ENCODE measurements at places on chromosomes 16 and 17.

GRCh38 chr17:50467114-50467854 lies 1.4 kb downstream of the CHAD start:
- no peak for DNase-seq

- no peak for DNase-seq
Observed at GRCh38 chr17:41125064-41125463, 1.1 kb upstream of the KRTAP4-12 start.

DNA sequence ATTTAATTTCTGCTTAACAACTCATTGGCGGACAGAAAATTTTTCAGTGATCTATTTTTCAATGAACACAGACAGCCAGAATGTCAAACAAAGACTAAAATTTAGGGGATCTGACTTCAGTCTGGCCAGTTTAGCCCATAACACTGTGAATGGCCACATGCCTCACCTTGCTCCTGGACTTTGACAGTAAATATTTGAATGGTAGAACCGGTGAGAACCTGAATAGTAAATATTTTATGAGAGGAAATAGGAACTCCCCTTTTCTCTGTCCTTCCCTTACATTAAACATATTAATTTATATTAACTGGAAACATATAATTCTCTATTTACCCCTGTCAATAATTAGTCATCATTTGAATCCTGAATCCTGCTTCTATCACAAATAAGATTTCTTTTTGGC lies 942.1 kb downstream of the KCNJ2 start:
- DNase-seq: no peak

- no peak for DNase-seq
Observed at GRCh38 chr16:57866529-57866918, 64.2 kb upstream of the KIFC3 start.

DNA sequence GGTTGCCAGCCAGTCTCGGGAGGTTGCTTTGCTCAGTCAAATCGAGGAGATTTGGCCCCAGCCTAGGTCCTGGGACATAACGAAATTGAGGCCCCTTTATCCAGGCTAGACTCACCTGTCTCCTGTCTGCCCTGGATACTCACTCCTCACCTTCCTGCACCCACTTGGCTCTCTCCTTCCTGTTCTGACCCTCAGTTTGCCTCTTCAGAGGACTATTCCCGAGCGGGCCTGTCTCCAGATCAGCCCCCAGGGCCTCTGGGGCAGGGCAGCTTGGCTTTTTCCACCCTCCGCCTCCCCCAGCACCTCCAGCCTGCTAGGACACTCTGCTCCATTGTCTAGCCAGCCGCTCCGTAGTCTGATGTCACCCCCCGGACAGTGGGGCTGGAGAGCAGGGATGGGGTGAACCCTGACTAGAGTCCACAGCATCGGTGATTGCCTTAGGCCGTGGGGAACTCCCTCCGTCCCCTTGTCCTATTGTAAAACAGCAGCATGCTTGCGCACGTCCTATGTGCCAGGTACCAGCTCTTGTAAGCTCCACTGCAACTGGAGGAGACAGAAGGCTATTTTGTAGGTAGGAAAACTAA lies 8.8 kb downstream of the WFIKKN2 start:
- DNase-seq: no peak

GRCh38 chr17:74296548-74296936 lies 22.5 kb downstream of the DNAI2 start:
- DNase-seq: no peak
